ENCODE measurements at places on chromosomes 6 and 20.

DNA sequence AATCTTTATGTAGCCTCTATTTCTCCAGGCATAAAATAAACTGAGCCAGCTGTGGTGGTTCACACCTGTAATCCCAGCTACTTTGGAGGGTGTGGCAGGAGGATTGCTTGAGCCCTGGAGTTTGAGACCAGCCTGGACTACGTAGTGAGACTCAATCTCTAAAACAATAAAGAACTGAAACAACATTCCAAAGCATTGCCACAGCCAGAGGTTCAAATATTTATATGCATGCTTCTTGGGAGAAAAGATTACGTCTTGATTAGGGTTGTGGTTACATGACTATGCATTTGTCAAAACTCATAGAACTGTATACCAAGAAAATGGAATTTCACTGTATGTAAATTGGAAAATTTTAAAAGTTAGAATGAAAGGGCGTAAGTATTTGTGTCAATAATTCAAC is 27.7 kb upstream of the PAX1 start:
- DNase-seq = no peak

DNA sequence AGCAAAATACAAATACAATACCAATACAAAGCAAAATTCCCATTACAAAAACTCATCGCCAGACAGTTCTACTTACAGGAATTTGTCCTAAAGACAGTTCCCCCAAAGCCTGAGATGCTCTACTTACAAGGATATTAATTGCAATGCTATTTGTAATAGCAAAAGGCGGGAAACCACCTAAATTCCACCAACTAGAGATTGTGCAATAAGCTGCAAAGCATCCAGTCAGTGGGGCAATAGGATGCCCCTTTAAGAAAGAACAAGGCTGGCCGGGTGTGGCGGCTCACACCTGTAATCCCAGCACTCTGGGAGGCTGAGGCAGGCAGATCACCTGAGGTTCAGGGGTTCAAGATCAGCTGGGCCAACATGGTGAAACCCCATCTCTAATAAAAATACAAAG is 39.1 kb downstream of the FAM209B start:
- no peak for DNase-seq

GRCh38 chr20:1402149-1402548 is 9.3 kb upstream of the FKBP1A start:
- no peak for DNase-seq

DNA sequence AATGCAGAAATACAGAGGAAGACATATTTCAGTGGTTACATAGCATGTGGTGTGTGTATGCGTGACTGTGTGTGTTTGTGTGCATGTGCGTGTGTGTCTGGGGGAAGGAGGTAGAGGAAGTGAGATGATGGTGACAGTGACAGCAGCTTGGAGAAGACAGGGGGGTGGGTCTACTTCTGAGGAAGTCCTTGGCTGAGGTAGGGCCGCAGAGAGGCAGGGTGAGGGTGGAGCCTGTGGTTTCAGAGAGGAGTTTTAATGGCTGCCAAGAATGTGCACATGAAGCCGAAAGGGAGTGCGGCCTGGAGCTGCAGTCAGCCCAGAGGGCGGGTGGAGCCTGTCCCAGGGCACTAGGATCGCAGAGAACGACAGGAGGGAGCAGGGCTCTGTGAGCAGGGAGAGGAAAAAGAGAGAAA is 22.7 kb upstream of the RNF24 start:
- DNase-seq = peak; percentile 77

DNA sequence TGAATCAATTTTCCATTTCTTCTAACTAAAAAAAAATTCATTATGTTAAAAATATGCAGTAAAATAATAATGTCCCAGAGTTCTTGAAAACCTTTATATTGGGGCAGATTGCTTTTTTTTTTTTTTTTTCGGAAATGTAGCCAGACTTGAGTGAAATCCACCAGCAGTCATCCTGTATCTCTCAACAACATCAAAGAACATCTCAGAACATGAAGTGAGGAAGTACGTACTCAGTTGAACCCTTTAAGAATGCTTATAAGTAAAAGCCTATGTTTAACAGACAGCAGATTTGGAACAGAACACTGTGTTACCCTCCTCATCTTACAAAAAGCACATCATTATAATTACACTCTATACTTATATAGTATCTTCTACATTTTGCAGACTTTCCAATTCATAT is 51.0 kb upstream of the SUPT3H start:
- no peak for DNase-seq
